ENCODE measurements at places on chromosomes 16 and 17. TPM values are rescaled to one million over a fixed set of nuclear protein-coding genes. Genes with fewer than 3 reads are reported as not detected.

DNA sequence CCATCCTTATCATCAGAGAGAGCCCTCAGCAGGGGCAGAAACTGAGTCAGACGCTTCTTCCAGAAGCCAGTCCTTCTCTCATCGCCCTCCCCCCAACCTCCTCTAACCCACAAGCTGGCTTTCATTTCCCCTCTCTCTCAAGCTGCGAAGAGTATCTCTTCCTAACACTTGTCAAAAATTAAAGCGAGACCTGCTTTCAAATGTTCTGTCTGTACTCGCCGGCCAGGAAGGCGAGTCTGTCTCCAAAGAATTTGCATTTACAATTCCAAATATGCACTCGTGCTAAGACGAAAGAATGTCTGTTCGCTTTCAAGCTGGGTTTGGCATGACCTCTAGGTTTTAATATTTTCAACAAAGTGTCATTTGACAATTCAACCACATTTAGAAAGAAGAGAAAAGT lies 140.4 kb downstream of the RGS9 start:
- peak; percentile 12 for DNase-seq

GRCh38 chr17:17106756-17107155 lies 64.5 kb downstream of the MPRIP start:
- peak; percentile 75 for DNase-seq

DNA sequence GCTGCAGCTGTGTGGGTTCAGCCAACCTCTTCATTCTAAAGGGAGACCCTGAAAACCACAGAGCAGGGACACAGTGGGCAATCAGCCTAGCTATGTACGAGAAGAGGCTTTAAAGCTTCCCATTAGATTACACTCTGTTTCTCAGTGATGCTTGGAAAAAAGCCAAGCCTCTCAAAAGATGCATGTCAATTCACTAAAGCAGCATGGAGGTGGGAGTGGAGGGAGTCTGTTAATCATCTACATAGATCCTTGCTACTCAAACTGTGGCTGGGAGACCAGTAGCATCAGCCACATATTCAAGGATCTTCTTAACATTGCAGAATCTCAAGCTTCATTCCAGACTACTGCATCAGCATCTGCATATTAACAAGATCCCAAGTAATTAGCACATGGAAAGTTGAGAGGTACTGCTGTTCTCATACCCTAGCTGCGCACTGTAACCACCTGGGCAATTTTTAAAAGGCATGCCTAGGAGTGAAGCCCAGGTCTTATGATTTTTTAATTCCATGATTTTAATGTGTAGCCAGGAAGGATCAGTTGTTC lies 305.9 kb downstream of the PMP22 start:
- DNase-seq: no peak

- DNase-seq: peak; percentile 30
Observed at GRCh38 chr17:20242271-20242670, 225.1 kb downstream of the LGALS9B start.

- DNase-seq: no peak
Observed at GRCh38 chr16:58853854-58854791, 120.0 kb upstream of the GOT2 start.

DNA sequence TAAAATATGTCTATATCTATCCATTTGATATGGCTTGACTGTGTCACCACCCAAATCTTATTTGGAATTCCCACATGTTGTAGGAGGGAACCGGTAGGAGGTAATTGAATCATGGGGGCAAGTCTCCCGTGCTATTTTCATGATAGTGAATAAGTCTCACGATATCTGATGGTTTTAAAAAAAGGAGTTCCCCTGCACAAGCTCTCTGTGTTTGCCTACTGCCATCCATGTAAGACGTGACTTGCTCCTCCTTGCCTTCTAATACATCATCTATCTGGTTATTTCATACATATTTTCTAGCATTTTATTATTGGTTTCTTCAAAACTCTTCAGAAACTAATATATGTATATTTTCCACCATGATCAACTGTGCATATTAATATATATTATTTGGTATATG lies 57.3 kb upstream of the AMZ2 start:
- DNase-seq: no peak

GRCh38 chr17:63786971-63787711 lies 13.2 kb downstream of the DDX42 start:
- DNase-seq: no peak

GRCh38 chr17:74432766-74433391 lies 991 bp downstream of the GPRC5C start:
- DNase-seq: no peak

DNA sequence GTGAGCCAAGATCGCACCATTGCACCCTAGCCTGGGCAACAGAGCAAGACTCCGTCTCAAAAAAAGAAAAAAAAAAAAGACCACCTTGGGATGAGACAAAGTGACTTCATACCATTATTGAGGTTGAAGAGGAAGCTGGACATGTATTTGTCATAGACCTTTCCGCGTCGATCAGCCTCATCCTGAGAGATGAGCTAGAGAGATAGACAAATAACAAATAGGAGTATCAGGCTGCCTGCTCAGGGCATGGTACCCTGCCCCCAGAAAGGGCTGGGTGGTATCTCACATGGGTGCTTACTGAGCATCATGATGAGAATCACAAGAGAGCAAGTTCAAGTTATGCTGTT lies 22.1 kb downstream of the CNTNAP1 start:
- no peak for DNase-seq

- no peak for DNase-seq
Observed at GRCh38 chr16:52781005-52781630, 234.2 kb upstream of the TOX3 start.

DNA sequence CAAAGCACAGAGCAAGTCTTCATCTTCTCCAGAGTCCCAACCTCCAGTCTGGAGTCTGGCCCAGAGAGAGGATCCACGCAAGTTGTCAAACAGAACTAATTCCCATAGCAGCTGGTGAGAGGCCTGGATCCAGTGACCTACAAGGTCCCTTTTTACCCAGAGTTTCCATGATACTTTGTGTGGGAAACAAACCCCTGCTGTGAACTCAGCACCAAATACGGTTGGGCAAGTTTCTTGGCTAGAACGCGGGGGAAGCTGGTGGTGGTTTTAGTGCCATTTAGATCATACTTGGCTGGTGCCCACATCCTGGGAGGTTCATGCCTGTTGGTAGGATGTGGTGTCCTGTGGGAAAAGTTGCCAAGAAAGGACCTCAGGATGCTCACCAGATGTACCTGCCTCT lies 18.1 kb downstream of the TMC7 start:
- no peak for DNase-seq

GRCh38 chr16:23876256-23876896 lies 40.6 kb downstream of the PRKCB start:
- no peak for DNase-seq

DNA sequence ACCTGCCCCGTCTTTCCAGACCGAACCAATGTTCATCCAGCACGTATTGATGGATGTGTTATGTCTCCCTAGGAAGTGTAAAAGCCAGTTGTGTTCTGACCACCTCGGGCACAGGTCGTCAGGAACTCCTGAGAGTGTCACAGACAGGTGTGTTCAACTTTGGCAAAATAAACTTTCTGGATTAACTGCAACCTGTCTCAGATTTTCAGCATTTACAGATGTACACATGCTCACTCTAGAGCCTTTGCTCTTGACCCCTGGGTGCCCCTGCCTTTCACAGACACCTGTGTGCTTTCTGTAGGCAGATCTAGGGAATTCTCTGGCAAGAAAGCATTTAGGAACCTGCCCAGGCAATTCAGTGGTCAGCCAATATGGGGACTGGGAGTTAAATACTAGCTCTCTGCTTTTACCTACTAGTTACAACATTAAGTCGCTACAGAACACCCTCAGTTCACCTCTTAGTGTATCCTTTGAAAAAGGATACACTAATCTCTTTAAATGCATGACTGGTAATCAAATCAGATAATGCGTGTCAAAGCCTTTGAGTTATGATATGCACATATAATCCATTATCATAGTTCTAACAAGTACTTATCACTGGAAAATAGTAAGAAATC lies 188.9 kb downstream of the CPPED1 start:
- DNase-seq: no peak

DNA sequence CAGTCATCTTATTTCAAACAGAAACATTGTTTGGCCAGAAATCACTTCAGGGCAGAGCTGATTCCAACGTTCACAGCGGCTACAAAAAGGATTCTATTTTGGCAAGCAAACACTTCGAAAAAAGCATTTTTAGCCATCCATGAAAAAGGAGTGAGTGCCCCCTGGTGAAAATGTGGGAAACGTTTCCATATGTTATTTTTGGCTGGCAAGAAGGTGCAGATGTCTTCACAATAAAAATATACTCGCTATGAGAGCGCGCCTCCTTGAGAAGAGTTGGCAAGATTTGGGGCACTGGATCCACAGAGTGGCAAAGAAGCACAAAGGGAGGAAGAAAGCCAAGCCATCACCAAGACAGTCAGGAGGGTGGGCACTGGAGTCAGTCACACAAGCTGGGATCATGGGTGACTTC lies 191.1 kb downstream of the CHD9NB start:
- peak; percentile 61 for DNase-seq

DNA sequence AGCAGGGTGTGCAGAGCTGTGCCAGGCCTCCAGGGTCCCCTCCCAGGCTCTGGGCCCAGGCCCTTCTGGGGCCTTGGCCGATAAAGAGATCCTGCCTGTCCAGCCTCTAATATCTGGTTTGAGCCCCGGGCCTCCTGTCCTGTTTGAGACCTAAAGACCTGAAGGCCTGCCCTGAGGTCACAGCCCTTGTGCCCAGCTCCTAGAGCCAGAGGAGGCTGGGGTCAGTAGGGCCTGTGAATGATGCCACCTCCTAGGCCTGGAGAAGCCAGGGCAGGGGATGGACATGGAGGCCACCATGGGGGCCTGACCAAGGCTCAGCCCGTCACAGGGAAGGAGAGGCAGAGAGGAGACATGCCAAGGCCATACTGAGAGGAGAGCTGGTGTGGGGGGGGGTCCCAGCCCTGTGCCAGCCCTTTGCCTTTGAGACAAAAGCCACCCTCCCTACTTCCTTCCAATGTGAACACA lies 7.4 kb downstream of the KCNH6 start:
- DNase-seq: no peak

Gene ABCC12
- 0.22 TPM for total RNA-seq

Gene MYH13
- 0.31 TPM for total RNA-seq

Gene KRTAP3-2
- 0.18 TPM for total RNA-seq

Gene LYRM1
- 22.5 TPM for total RNA-seq

Gene SIRT7
- total RNA-seq: 6.0 TPM

Gene PYY
- total RNA-seq: not detected

Gene SYNGR3
- 0.93 TPM for total RNA-seq

Gene NOTUM
- total RNA-seq: 4.1 TPM

Gene ZNF319
- 2.2 TPM for total RNA-seq

Gene SDR42E2
- not detected for total RNA-seq

Gene RMI2
- total RNA-seq: 5.7 TPM

Gene MAPT
- total RNA-seq: 4.0 TPM

Gene SYT17
- 3.1 TPM for total RNA-seq

Gene ORMDL3
- total RNA-seq: 55.6 TPM

Gene MYH1
- total RNA-seq: 3.4 TPM

Gene CIBAR2
- not detected for total RNA-seq
